ENCODE measurements at places on chromosomes 12 and 14.

DNA sequence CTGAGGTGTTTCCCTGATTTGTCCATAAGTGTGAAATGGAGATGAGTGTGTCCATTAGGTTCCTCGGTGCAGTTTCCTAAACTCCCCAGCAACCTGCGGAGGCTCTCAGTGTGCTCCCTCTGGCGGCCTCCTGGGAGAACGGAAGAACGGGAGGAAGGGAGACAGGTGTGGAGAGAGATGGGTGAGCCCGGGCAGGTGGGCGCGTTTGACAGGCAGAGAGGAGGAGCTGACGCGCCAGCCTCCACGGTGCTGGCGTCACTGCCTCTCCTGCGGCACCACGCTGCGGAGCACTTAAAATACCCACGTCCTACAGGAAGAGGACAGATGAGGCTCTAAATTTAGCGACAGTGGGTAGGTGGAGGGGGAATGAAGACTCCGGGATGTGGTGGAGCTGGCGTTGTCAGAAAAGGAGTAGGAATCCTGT, 26.8 kb upstream of the PEX5 start:
- DNase-seq = no peak

GRCh38 chr14:50560931-50561285, 963 bp downstream of the ATL1 start:
- no peak for DNase-seq

DNA sequence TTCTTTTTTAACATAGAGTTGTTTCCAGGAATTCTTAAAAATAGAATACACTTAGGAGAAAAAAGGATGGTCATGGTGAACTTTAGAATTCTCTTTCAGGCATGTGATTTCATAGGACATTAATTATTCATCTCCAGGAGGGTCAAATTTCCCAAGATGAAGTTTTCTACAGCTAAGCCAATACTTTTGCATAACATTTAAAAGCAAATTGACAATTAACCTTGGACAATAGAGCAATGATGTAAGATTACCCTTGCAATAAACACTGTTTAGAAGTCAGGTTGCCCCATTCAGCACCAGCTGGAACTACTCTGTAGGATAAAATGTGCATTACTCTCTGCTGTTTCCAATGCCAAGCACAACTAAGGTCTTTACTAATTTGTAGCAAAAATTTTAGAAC, 49.5 kb downstream of the SIX1 start:
- no peak for DNase-seq

DNA sequence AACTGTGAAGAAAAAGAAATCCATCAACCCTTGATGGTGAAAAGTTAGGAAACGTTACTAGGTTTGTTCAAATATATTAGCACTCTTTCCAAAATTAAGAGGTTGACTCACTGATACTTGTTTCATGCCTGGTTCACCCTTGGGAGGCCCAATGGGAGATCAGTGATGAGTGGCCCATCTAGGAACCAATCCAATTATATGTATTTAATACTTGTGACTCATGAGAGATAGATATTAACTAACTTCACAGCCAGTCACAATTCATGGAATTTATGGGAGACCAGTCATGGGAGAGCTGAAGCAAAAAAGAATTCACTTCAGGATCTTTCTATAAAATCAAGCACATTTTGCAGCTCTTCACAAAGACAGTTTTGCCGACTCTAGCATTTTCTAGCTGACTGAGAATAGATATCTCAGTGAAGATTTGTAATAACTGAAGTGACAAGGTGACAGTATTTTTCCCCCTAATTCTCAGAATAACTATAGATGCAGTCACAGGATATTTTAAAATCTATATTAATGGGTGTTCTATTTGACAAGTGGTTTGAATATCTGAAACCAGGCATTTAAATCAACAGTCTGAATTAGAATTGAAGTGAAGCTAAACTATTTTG, 230.2 kb downstream of the EPS8 start:
- DNase-seq = no peak

DNA sequence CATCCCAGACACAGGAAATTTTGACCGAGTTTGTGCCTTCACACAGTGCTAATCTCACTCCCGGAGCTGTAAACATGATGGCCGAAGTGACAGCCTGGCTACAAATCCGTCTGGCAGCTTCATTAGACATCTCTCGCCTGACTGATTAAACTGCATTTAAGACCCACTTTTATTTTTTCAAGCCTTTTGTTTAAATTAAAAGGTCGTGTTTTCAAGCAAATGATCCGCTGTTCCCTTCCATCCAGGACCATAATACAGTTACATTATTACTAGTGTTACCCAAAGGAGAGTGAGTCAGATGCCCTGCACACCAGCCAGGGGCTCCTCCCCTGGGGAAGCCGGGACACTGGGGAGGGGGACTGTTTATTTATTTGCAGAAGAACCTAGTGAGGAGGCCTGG, 200.2 kb downstream of the EXOC5 start:
- no peak for DNase-seq

DNA sequence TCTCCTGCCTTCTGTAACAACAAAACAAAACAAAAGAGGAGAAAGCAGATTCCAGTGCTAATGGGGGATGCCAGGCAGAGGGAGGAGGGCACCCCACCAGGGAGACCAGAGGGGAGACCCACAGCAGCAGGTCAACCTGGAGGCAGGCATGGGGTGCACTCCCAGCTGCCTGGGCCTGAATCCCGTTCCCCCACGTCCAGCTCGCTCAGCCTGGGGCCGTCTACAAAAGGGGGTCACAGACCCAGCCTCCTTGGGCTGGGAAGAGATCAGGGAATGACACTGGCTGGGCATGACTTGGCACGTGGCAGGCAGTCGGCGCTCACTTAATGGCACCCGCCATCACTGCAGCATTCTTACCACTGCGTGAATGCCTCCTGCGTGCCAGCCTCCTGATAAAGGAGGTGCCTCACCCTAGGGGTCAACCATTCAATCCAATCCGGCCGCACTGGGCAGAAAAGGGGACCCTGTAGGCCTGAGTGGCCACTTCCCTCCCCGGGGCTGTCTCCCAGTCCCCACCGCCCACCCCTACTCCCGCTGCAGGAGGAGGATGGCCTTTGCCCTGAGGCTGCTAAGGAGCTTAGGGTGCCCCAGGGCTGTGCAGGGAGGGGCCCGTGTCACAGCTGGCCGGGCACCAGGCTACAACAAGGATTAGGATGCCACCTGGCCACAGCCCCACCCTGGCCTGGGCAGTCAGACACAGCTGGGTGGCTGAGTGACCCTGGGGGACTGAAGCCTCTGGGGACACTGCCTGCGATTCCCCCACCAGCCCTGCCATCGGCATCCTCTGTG, 87.5 kb downstream of the NCOR2 start:
- no peak for DNase-seq

DNA sequence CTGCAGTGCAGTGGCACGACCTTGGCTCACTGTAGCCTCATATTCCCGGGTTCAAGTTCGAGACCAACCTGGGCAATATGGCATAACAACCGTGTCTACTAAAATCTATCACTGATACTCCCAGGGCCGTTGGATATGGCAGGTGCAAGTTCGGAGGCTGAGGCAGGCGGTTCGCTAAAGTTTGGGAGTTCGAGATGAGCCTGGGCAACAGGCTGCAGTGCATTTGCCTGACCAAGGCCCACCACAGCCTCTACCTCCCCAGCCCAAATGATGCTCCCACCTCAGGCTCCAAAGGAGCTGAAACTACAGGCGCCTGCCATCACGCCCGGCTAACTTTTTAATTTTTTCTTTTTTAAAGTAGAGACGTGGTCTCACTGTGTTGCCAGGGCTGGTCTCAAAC, 177.1 kb upstream of the ALG10B start:
- no peak for DNase-seq

DNA sequence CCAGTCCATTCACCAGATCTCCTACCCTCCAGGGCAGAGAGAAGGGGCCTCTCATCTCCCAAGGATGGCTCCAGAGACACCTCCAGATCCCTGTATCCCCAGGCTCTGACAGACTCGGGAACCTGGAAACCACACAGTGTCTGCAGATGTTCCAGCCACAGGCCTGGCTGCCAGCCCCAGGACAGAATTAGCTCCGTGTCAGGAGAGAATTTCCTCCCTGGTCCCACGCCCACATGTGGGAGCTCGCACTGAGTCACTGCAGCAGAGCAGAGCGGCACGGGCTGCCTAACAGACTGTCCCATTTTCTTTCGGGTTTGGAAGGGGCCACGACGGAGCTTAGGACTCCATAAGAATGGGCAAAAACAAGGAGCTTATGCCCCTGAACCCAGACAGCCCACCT, 33.6 kb downstream of the CMKLR1 start:
- DNase-seq = no peak

DNA sequence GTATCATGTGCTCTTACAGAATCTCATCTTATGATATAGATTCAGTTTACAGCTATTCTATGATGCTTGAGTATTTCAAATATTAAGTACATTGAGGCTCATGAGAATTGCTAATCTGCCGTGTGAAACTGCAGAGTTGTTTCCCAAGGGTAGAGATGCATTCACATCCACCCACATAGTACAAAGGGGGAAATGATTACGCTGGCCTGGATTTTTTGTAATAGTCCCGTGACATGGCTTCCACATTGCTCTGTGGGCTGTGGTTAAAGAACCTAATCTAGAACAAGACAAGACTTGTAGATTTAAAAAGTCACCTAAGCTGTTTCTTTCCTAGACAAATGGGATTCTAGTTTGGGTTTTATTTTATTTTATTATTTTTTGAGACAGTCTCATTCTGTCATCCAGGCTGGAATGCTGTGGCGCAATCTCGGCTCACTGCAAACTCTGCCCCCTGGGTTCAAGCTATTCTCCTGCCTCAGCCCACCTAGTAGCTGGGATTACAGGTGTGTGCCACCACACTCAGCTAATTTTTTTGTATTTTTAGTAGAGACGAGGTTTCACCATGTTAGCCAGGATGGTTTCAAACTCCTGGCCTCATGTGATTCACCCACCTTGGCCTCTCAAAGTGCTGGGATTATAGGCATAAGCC, 13.0 kb upstream of the RIOX1 start:
- peak; percentile 62 for DNase-seq

DNA sequence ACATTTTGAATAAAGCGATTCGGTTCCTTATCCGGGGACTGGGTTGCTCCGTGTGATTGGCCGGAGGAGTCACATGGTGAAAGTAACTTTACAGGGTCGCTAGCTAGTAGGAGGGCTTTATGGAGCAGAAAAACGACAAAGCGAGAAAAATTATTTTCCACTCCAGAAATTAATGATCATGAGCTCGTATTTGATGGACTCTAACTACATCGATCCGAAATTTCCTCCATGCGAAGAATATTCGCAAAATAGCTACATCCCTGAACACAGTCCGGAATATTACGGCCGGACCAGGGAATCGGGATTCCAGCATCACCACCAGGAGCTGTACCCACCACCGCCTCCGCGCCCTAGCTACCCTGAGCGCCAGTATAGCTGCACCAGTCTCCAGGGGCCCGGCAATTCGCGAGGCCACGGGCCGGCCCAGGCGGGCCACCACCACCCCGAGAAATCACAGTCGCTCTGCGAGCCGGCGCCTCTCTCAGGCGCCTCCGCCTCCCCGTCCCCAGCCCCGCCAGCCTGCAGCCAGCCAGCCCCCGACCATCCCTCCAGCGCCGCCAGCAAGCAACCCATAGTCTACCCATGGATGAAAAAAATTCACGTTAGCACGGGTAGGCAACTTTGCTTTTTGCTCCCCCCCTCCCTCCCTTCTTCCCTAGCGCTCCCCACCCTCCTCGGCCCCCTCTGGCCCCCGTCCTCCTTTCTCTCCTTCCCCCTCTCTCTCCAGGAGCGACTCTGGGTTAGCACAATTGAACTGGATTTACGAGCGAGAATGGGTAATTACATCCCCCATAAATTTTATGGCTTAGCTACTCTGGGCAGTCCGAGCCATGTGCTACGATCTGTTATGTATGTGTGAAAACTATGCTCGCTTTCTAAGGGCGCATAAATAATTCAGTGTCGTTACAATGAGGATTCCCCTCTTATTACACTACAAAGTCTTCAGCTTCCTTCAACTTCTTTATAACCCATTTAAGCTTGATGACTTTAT, at the start of gene HOXC4:
HOXC4 (plus strand) TSS at position 85 of the 991 bp plus-strand sequence; CDS start at position 173, 88 bp downstream.
- peak; percentile 36 for DNase-seq

- DNase-seq = no peak
Measured at GRCh38 chr12:68580911-68581310, 29.8 kb upstream of the RAP1B start.

DNA sequence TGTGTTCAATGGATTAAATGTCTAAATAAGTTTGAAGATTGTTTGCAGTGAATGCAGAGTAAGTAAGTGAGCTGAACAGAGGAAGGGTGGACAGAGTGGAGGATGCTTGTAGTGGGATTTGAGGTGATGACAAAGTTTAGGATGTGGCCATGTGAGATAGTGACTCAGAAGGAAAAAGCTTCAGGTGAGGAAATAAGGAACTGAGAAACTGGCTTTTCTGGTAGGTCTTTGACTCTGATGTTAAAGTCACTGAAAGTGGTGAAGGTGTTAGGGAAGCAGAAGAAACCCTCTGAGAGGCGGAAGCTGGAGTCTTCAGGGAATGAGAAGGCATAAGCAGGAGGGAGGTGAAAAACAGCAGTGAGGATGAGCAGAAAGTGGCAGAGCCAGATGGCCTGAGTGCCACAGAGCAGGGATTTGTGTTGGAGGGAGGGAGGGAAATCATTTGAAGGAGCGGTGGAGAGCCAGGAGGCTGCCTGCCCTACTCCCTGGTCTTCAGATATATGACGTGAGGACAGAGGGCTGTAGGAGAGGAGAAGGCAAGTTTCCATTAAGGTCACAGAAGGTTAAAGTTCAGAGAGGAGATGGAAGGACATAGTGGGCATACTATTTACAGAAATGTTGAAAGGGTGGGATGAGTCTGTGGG, 24.8 kb downstream of the RGS6 start:
- peak; percentile 68 for DNase-seq

DNA sequence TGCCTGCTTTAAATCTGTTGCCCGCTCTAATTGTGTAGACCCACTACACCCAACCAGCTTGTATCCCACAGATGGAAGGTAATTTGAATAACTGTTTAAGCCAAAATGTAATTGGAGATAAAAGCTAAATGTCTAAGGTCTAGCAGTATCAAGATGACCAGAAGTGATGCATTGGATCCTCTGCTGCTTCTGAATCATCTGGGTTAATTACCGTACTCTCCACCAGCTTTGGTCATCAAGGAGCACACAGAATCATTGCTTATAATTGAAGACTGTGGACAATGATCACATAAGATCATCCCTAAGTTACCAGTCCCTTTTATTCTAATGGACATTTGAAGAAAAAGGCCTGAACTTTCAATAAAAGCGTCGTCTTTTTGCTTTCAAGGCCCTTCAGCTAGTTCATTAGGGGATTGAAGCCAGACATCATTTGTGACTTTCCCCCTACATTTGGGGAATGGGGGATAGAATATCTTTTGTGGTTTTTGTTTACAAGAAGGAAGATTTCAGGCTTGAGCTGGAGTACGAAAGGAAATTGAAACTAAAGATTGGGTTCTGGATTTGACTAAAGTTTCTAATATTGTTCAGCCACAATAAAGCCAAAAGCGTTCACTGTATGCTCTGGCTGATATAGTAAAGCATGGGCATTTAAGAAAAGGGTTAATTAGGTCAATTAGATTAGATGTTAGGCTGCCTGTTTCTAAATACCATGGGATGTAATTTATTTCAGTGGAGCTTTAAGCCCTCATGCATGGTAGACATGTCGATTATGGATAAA, 123.2 kb downstream of the CHST11 start:
- DNase-seq = no peak

DNA sequence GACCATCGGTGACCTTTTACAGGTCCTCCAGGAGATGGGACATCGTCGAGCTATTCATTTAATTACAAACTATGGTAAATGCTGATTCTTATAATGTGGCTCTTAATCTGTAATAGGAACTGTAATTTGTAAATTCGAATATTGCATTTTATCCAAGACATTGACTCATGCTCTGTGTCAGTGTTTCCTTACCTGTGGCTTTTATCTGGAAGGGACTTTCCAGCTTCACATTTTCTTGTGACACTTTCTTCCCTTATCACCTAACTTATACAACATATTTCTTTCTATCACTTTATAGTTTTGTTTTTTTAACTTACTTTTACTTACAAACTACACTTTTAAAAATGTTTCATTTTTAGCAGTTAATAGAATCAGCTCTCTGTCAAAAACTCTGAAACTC, 14.8 kb downstream of the IRAK3 start:
- DNase-seq = no peak

All from GM12864 (cell line).